ENCODE measurements at places on chromosomes 12 and 14.

GRCh38 chr14:99749142-99749541 lies 44.1 kb upstream of the EML1 start:
- no peak for DNase-seq

- DNase-seq = no peak
These were observed 4.8 kb downstream of the TULP3 start for GRCh38 chr12:2895511-2895910.

GRCh38 chr12:47885566-47885965 lies 19.2 kb downstream of the VDR start:
- DNase-seq = no peak

DNA sequence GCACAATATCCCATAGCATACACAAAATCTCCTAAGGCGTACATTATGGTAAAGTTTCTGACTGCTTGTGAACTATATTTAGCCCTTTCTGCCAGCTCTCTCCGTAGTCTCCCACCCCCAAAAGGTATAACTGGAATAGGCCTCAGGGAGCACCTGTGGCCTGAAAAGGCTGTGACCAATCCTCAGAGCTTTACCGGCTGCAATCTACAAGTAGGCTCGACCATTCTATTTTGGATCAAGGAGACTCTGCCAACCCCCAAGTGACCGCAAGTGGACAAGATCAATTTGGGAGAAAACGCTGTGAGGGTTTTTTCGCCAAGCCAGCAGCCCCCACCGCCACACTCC lies 1.2 kb downstream of the PPTC7 start:
- no peak for DNase-seq

DNA sequence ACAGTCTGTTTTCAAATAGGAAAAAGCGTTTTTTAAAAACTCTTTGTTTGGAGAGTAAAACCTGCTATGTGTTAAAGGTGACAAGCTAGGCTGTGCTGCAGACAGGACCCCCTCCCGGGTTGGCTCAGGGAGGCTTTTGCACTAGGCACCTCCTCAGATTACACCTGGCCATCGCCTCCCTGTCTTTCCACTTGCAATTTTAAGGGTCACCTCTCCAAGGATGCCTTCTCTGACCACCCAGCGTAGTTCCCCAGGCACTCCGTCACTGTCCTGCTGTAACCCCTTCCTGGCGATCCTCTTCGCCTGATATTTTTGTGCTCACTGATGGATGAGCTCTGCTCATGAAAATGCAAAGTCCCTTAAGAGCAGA lies 80.7 kb downstream of the NTF3 start:
- DNase-seq = no peak

- no peak for DNase-seq
These were observed 14.6 kb upstream of the NUDT14 start for GRCh38 chr14:105195522-105196264.

DNA sequence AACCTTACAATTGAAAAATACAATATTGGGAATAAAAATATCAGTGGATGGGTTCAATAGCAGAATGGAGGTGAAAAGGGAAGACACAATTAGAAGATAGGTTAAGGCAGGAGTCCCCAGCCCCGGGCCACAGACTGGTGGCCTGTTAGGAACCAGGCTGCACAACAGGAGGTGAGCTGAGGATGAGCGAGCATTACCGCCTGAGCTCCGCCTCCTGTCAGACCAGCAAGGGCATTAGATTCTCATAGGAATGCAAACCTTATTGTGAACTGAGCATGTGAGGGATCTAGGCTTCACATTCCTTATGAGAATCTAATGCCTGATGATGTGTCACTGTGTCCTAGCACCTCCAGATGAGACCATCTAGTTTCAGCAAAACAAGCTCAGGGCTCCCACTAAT lies 27.3 kb upstream of the ST8SIA1 start:
- DNase-seq = no peak

GRCh38 chr12:105396024-105396423 lies 65.5 kb downstream of the C12orf75 start:
- no peak for DNase-seq

- no peak for DNase-seq
These were observed 9.5 kb upstream of the RERG start for GRCh38 chr12:15230751-15231150.

- no peak for DNase-seq
These were observed 101.6 kb downstream of the SOX5 start for GRCh38 chr12:23847857-23848256.

GRCh38 chr14:32574269-32574668 lies 245.2 kb downstream of the AKAP6 start:
- no peak for DNase-seq

- no peak for DNase-seq
These were observed 38.7 kb downstream of the KCNH5 start for GRCh38 chr14:63006531-63006930.

GRCh38 chr12:69338120-69338859 lies 9.9 kb upstream of the LYZ start:
- DNase-seq = no peak

DNA sequence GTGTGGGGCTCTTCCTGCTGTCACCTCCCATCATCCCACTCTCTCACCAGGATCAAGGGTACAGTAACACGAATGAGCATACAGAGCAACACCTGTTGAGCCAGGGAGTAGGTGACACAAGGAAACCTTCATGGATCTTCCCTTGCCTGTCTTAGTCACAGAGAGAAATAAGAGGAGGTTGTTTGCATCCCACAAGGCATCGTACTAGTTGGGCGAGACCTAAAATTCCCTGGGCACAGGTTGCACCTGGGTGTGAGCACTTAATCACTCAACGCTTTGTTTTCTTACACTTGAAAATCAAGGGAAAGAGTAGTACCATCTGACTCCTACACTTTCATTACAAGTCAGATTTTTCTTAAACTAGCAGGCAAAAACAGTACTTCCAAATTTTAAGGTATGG lies 16.6 kb downstream of the CIPC start:
- DNase-seq = no peak

DNA sequence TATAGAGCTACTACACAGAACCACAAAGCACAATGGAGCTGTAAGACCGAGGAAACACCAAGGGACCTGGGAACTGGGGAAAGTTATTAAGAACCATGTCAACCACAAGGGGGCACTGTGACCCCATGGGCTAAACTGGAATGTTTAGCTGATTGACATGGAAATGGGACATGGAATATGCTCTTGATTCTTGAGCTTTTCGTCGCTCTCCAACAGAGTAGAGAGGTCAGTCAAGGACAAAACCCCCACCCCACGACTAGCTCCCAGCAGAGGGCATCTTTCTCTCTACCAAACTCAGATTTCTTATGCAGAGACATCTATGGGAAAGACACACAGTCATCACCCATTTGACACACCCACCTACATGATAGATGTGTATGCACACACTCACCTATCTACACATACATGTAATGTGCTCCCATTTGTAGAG lies 10.1 kb downstream of the NDRG2 start:
- no peak for DNase-seq

GRCh38 chr14:68292441-68293215 lies 473.0 kb downstream of the RAD51B start:
- DNase-seq = no peak

- DNase-seq = no peak
These were observed 1324.0 kb upstream of the USP15 start for GRCh38 chr12:60935981-60936761.

GRCh38 chr12:9387450-9387849 lies 179.3 kb upstream of the PZP start:
- DNase-seq = no peak

DNA sequence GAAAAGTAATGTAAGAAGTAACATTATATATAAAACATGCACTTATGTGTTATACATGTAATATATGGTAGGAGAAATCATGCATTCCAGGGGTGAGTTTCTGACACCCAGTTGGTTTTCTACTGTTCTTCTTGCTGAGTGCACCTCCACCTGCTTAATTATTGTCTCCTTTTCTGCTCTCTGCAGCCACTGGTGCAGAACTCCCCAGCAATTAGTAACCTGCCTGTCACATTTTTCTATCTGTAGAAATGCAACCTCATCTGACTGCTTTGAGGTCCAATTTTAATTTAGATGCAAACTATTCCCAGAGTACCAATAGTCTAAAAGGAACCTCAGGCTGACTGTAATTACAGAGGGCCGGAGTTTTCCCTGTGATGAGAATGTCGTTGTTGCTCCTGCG lies 842.1 kb downstream of the AACS start:
- DNase-seq = no peak

- no peak for DNase-seq
These were observed 202.6 kb downstream of the CRADD start for GRCh38 chr12:93879476-93880421.

- no peak for DNase-seq
These were observed 357.9 kb upstream of the TMEM132C start for GRCh38 chr12:127909041-127909440.

DNA sequence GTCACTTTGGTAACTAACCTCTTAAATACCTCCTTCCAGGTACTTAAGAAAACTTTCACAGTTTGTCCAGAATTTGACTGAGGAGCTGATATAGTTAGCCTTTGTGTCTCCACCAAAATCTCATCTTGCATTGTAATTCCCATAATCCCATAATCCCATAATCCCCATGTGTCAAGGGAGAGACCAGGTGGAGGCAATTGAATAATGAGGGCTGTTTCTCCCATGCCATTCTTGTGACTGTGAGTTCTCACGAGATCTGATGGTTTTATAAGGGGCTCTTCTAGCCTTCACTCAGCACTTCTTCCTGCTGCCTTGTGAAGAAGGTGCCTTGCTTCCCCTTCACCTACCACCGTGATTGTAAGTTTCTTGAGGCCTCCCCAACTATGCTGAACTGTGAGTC lies 7.8 kb upstream of the NOVA1 start:
- DNase-seq = no peak

DNA sequence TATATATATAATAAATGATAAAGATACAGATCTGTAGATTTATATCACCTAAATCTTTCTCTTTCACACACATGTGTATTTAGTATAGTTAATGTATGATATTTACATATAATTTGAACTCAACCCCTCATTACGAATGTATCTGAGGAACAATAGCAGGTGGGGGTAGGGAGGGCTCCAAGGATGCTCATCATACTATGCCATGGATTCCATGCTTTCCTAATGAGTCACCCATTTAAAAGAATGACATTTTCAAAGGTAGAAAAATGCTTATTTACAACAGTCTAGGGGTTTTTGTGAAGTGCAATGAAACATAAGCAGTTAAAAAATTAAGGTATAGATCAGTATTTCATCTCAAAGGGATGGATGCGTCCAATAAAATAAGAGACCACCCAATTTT lies 181.6 kb downstream of the SOX5 start:
- no peak for DNase-seq

- DNase-seq = no peak
These were observed 45.9 kb upstream of the PAPLN start for GRCh38 chr14:73191441-73191840.

GRCh38 chr14:86257973-86258372 lies 728.0 kb downstream of the FLRT2 start:
- no peak for DNase-seq

GRCh38 chr14:57835766-57836165 lies 30.1 kb downstream of the SLC35F4 start:
- DNase-seq = no peak

- DNase-seq = no peak
These were observed 300.5 kb downstream of the PRKD1 start for GRCh38 chr14:29627137-29627536.

GRCh38 chr14:54786838-54787237 lies 115.8 kb downstream of the GCH1 start:
- DNase-seq = no peak

- no peak for DNase-seq
These were observed 231.2 kb upstream of the DCN start for GRCh38 chr12:91413581-91414546.

GRCh38 chr14:101859538-101859902 lies 98.0 kb downstream of the PPP2R5C start:
- DNase-seq = no peak

DNA sequence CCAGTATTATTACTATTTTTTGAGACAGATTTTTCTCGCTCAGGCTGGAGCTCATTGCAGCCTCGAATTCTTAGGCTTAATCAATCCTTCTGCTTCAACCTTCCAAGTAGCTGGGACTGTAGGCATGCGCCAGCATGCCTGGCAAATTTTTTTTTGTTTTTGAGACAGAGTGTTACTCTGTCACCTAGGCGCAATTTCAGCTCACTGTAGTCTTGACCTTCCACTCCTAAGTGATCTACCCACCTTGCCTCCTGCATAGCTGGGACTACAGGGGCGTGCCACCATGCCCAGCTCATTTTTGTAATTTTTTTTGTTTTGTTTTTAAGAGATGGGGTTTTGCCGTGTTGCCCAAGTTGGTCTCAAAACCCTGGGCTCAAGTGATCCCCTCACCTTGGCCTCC lies 15.2 kb downstream of the ERC1 start:
- DNase-seq = no peak

GRCh38 chr14:93337143-93337753 lies 4.4 kb upstream of the BTBD7 start:
- DNase-seq = no peak

DNA sequence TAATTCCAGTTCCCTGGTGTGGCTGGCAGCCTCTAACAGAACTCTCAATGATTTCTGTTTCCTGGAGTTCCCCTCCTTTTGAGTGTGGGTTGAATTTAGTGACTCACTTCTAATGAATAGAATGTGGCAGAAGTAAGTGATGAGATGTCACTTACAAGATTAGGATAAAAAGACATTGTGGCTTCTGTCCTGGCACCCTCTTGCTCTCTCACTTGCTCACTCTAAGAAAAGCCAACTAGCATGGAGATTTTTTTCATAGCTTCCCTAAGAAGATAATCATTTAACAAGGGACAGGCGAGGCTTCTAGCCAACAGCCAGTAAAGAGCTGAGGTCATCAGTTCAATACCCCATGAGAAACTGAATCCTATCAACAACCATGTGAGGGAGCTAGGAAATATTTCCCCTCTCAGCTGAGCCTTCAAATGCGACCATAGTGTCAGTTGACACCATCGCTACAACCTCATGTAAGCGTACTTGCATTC lies 156.7 kb downstream of the TMTC3 start:
- DNase-seq = no peak

GRCh38 chr14:64891839-64892375 lies 12.2 kb upstream of the SPTB start:
- DNase-seq = no peak

- no peak for DNase-seq
These were observed 76.1 kb downstream of the TSHR start for GRCh38 chr14:81031488-81031887.
